Caco-2 (cell line): ENCODE measurements at places on chromosomes 4 and X. TPM values are rescaled to one million over a fixed set of nuclear protein-coding genes. Genes with fewer than 3 reads are reported as not detected.

The LUZP4 gene
- not detected in 2 replicates for total RNA-seq

The ZNF595 gene
- 17.1 and 17.3 TPM in 2 replicates for total RNA-seq

The HTN1 gene
- total RNA-seq = not detected in 2 replicates

The LGI2 gene
- 7.5 and 8.3 TPM in 2 replicates for total RNA-seq

The POU4F2 gene
- not detected in 2 replicates for total RNA-seq
